ENCODE measurements at places on chromosomes 5 and 9.

- DNase-seq = no peak
Measured at GRCh38 chr9:78424299-78424698, 127.4 kb downstream of the PSAT1 start.

GRCh38 chr5:160108124-160108523 lies 11.1 kb downstream of the PWWP2A start:
- no peak for DNase-seq

DNA sequence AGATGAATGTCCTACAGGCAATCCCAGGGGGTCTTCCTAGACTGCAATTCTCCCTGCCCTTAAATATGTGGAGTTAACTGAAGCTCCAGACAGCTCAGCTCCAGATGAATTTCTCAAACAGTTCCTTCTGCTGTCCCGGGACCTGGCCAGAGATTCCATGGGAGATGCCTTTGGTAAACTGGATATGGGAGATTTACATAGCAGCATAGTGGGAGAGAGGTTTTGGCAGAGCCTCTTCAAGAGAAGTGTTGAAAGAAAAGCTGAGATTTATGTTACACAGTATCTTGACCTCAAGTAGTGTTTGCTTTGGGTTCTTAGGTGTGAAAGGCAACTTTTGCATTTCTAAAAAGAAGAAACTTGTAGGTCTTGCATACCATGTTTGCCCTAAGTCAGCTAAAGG lies 364.9 kb downstream of the ARRDC3 start:
- no peak for DNase-seq

DNA sequence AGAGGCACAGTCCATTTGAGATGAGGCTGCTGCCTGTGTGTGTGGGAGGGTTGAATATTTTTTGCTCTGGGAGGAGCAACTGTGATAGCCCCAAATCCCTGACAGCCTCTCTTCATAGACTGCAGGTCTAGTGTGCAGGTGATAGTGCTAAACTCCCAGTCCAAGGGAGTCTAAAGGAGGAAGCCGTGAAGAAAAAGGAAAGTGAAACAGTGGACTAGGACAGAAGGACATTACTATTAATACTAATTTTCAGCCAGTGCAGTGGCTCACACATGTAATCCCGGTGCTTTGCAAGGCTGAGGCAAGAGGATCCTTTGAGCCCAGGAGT lies 295.0 kb downstream of the PDE4D start:
- no peak for DNase-seq

- DNase-seq = no peak
Measured at GRCh38 chr9:80867731-80868130, 821.6 kb downstream of the TLE1 start.

GRCh38 chr5:31328040-31328733 lies 134.7 kb downstream of the CDH6 start:
- no peak for DNase-seq

DNA sequence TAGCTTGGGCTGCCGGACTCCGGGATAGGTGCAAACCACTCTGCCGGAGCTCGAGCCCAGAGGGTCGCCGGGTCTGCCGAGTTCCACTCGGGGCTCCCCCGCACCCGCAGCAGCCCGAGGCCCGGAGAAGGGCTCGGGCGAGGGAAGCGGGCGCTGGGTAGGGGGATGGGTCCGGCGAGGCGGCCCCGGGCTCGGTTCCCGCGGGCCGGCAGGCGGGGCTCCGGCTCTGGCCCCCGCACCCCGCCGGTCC lies 507 bp downstream of the RICTOR start:
- no peak for DNase-seq

DNA sequence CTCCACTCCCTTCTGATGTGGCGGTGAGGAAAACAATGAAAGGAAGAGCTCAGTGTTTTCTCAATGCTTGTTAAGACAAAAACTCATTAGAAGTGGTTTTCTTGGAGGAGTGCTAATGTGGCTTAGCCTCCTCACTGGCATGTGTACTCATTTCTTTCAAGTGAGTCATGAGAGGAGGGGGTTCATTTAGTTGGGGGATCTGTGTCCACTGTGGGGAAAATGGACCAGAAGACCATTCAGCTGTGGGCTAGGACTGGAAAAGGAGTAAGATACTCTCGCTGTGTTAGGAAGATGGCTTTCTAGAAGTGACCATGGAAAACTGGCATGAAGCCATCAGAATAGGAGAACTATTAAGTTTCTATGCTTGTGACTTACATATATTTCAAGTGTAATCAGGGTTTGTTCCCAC lies 23.5 kb downstream of the KLF9 start:
- no peak for DNase-seq

- no peak for DNase-seq
Measured at GRCh38 chr5:175246242-175246888, 197.6 kb downstream of the DRD1 start.

- no peak for DNase-seq
Measured at GRCh38 chr5:90096415-90097081, 313.0 kb downstream of the CETN3 start.

- DNase-seq = no peak
Measured at GRCh38 chr9:94705162-94705702, 21.3 kb upstream of the AOPEP start.

GRCh38 chr5:157476702-157477408 lies 16.8 kb downstream of the NIPAL4 start:
- no peak for DNase-seq

DNA sequence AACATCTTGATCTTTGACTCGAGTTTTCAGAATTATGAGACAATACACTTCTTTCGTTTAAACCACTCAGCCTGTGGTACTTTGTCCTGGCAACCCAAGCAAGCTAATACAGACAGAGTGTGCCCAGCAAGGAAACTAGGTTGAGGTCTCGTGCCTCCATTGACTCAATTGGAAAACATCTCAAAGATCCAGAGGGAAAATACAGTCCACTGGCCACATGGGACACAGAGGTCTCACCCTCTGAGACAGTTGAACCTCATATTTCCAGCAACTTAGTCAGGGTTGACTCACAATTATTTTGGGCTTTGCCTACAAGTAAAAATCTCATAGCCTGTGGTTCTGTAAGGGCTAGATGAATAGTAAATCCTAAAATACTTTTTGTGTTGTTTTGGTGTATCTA lies 631.5 kb downstream of the MTRR start:
- no peak for DNase-seq

- DNase-seq = no peak
Measured at GRCh38 chr5:42677156-42677842, 79.3 kb upstream of the CCDC152 start.

- no peak for DNase-seq
Measured at GRCh38 chr5:28766565-28767158, 1728.3 kb upstream of the CDH9 start.

GRCh38 chr5:150036513-150036912 lies 36.0 kb downstream of the HMGXB3 start:
- DNase-seq = no peak

GRCh38 chr5:139633295-139634027 lies 14.7 kb upstream of the CXXC5 start:
- no peak for DNase-seq

Measured in cortex of kidney (tissue), 1 donor.